ENCODE measurements at places on chromosomes 6 and 20.

DNA sequence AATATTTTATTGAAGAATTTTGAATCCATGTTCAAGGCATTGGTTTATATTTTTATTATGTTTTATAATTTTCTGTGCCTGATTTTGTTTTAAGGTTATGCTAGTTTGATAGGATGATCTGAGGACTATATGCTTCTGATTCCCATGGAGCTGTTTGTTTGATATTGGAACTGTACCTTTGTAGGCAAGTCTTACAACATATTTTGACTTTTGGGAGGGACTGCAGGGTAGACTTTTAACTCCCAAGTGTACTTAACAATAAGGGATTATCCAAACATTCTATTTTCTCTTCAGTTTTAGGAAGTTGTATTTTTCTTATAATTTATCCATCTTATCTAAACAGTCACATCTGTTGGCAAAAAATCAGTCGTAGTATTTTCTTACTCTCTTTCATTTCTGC is 82.6 kb downstream of the HIVEP1 start:
- H3K4me3 ChIP-seq: no peak overlapping the region
- H3K36me3 ChIP-seq: peaks cover 7% of the 10 kb centered on the region

- H3K27ac ChIP-seq: no peak overlapping the region
- H3K4me1 ChIP-seq: peaks cover 5% of the 10 kb centered on the region
- H3K36me3 ChIP-seq: peaks cover 28% of the 10 kb centered on the region
- H3K27me3 ChIP-seq: no peaks in the 10 kb centered on the region
- no peak for DNase-seq
Observed at GRCh38 chr6:37483252-37483901, 16.3 kb downstream of the CCDC167 start.

- no peak overlapping the region for H3K4me3 ChIP-seq
- no peaks in the 10 kb centered on the region for H3K27me3 ChIP-seq
- no peaks in the 10 kb centered on the region for H3K4me1 ChIP-seq
- no peaks in the 10 kb centered on the region for H3K36me3 ChIP-seq
Observed at GRCh38 chr6:143867236-143867635, 3.0 kb downstream of the ZC2HC1B start.

GRCh38 chr6:15504581-15505350 is 158.1 kb downstream of the DTNBP1 start:
- H3K27ac ChIP-seq: no peak overlapping the region
- no peak overlapping the region for H3K4me3 ChIP-seq
- no peaks in the 10 kb centered on the region for H3K4me1 ChIP-seq
- no peaks in the 10 kb centered on the region for H3K27me3 ChIP-seq

DNA sequence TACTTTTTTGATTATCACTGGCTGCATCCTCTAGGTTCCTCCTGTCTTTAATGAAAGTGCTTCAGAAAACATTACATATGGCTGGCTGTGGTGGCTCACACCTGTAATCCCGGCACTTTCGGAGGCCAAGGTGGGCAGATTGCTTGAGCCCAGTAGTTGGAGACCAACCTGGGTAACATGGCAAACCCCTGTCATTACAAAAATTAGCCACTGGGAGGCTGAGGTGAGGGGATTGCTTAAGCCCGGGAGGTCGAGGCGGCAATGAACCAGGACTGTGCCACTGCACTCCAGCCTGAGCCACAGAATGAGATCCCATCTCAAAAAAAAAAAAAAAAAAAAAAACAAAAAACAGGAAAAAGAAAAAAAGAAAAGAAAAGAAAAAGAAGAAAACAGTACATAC is 35.3 kb downstream of the BEND3 start:
- H3K4me1 ChIP-seq: peaks cover 10% of the 10 kb centered on the region
- no peak for DNase-seq
- H3K4me3 ChIP-seq: no peak overlapping the region
- H3K36me3 ChIP-seq: 0 out of 2 replicates have a peak, but pooled peaks cover 1% of the 10 kb centered on the region
